ENCODE measurements at places on chromosomes 5 and 9. TPM values are rescaled to one million over a fixed set of nuclear protein-coding genes. Genes with fewer than 3 reads are reported as not detected.

The SYK gene
- 31.2 TPM for total RNA-seq

The NR5A1 gene
- total RNA-seq, result 0.12 TPM

The CD14 gene
- total RNA-seq, result 81.6 TPM

The CSF1R gene
- total RNA-seq, result 39.5 TPM

The SPATA31E1 gene
- not detected for total RNA-seq

The IFNA2 gene
- total RNA-seq, result not detected

The ZNF366 gene
- 4.4 TPM for total RNA-seq

The LRRC70 gene
- 12.3 TPM for total RNA-seq

The CCL27 gene
- not detected for total RNA-seq

The NDUFS6 gene
- 26.5 TPM for total RNA-seq

The SUSD3 gene
- 15.6 TPM for total RNA-seq

The C5orf58 gene
- total RNA-seq, result not detected

The FAM221B gene
- total RNA-seq, result not detected

The CMBL gene
- total RNA-seq, result 40.2 TPM

The SOX30 gene
- total RNA-seq, result 0.06 TPM

The SPINK5 gene
- 1.3 TPM for total RNA-seq

The EGFLAM gene
- 14.2 TPM for total RNA-seq

The TTC39B gene
- total RNA-seq, result 17.5 TPM

The KIF27 gene
- 11.5 TPM for total RNA-seq

The OMD gene
- total RNA-seq, result 4.1 TPM

The GRIN1 gene
- 0.47 TPM for total RNA-seq

The MZB1 gene
- total RNA-seq, result 0.93 TPM

The GPRIN1 gene
- 0.93 TPM for total RNA-seq

Measured in metanephros (tissue), 2 donors.